ENCODE measurements at places on chromosomes 5 and 9.

GRCh38 chr5:61407706-61408270 is 75.7 kb downstream of the ZSWIM6 start:
- no peak for DNase-seq

DNA sequence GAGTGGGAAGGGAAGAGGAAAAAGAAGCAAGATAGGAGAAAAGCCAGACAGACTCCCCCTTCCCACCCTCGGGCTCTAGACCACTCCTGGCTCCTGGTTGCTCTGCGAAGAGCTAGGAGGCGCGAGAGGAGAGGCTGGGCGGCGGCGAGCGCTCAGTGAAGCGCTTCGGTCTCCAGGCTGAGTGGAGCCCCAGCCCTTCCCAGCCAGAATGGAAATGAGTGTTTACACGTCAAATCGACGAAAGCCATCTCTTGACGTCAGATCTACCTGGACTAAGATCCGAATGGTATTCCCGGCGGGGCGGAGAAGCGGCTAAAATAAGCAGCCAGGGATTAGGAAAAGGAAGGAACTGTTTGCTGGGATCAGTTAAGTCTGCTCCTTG is at the start of gene PCSK1:
Gene PCSK1, minus strand, starts transcription at position 183 of the 382 bp plus-strand sequence. CDS start 206 bp downstream, outside the sequence.
- no peak for DNase-seq

GRCh38 chr5:39542511-39543285 is 117.9 kb upstream of the DAB2 start:
- DNase-seq, result no peak

- DNase-seq, result no peak
These were observed 139.7 kb downstream of the SEC61B start for GRCh38 chr9:99361817-99362216.

DNA sequence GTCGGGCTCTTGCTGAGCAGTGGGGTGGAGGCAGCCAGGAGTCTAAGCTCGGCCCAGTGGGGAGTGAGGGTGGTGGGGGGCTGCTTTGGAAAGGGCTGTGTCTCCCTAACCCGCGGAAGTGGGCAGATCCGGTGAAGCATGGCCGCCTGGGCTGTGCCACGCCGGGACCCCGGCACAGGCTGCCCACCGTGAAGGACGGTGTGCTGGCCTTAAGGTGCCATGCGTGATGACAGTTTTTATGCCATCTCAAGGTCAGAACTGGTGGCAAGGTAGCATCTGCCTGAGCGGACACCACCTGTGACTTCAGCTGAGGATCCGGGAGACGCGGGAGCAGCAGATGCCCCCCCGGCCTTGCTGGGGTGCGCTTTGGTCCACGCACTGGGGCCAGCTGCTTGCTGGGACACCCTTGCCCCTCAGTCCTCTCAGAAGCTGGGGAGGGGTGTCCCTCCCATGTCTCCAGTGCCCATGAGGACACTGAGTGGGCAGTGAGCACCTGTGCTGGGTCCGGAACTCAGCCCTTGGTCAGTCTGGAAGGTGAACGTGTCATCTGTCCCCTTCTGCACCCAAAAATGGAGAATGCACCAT is 53.9 kb downstream of the AHRR start:
- peak; percentile 8 for DNase-seq

DNA sequence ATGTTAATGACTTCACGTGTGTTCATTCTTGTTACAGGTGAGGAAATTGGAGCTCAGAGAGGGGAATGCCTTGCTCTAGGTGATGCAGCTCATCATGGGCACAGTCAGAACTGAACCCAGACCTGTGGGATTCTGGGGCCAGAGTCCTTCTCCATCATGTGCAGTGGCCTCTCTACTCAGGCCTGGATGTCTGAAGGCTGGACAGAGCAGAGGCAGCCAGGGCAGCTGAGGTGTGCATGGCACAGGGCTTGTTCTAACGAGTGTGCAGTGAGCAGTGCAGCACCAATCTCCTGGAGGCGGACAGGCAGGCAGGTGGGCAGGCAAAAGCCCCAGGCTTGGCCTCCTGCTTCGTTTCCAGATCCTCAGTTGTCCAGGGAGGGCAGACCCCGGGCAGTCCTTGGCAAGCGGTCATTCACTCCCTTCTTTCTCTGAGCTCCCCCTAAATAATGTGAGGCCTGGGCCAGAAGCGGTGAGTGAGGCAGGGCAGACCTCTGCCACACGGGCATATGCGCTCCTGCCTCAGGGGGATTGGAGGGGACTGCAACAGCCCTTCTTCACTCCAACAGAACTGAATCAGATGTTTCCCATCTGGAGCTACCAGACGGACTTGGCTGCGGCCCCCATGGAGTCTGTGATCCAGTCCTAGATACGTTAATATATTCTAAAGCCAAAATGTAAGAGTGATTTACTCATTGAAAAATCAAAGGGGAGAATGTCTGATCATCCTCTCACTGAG is 68.7 kb upstream of the FSTL4 start:
- no peak for DNase-seq

DNA sequence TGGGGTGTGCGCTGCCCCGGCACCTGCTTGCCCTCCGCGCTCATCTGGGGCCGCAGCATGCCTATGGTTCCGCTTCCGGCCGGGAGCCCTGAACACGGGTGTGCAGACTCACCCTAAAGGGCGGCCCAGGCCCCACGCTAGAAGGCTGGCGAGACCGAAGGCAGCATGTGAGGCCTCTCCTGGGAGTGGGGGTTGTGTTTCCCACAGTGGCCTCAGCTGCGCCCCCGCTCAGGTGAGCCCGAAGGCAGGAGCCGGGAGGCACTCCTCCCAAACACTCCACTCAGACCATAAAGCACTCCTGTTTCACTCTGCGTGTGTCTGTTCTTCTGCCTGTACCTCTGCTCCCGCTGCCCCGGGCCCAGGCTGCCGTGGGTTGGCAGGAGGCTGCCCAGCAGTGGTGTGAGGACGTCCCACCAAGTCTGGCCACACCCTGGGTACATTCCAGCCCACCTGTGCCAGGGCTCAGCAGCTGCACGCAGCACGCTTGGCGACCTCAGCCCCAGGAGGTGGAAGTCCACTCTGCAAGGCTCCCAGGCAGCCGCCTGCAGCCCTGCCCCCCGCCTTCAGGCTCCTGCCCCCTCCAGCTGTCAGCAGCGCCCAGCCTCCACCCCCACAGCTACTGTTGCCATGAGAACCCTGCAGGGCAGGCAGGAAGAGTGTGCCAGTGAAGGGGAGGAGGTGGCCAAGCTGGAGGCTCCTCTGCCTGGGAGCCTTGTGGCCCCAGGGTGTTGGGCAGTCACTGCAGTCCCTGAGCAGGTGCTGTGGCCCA is 1.2 kb upstream of the AJM1 start:
- DNase-seq, result no peak

DNA sequence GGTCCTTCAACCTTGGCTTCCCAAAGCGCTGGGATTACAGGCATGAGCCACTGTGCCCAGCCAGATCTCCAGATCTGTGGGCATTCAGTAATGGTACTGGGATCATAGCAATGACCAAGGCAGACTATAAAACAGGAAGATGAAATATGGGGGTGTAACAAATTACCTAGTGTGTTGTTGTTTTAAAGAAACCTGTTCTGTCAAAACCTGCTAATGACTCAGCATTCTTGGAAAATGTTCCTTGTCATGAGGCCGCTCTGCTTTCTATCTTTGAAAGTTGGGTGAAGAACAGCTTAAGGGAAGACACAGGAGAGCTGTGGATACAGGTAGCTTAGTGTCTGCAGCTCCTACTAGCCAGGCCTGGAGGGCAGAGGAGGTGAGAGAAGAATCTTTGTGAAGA is 19.4 kb downstream of the TARS1 start:
- DNase-seq, result no peak

DNA sequence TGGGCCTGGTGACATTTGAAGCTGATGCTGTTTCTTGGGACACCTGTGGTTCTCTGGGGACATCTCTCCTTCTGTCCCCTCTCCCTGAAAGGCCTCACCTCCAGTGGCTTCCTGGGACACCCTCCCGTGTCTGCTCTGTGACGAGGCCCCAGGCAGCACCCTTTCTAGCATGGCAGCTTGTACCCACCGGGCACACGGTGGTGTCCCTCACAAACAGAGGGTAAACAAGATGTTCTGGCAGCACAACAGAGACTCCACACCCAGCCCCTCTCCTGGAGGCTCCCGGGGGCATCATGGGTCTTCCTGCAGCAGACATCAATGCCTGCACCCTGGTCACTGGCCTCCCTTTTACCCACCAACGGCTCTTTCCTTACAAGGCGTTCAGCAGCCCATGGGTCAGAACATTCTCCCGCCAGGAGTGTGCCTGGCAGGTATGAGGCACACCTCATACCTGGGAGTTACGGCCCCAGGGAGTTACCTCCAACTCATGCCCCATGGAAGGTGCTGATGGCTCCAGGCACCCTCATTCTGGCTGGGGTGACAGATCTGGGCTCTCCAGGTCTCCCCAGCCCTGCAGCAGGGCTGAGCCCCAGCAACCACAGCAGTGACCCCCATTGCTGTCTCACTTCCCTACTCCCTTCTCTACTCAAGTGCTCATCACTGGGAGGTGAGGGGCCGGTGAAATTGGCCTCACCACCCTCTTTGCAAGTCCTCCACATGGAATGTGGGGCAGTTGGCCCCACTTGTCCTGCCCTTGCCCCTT is 51.1 kb downstream of the BARX1 start:
- no peak for DNase-seq

GRCh38 chr5:142164315-142164714 is 55.7 kb downstream of the NDFIP1 start:
- no peak for DNase-seq

DNA sequence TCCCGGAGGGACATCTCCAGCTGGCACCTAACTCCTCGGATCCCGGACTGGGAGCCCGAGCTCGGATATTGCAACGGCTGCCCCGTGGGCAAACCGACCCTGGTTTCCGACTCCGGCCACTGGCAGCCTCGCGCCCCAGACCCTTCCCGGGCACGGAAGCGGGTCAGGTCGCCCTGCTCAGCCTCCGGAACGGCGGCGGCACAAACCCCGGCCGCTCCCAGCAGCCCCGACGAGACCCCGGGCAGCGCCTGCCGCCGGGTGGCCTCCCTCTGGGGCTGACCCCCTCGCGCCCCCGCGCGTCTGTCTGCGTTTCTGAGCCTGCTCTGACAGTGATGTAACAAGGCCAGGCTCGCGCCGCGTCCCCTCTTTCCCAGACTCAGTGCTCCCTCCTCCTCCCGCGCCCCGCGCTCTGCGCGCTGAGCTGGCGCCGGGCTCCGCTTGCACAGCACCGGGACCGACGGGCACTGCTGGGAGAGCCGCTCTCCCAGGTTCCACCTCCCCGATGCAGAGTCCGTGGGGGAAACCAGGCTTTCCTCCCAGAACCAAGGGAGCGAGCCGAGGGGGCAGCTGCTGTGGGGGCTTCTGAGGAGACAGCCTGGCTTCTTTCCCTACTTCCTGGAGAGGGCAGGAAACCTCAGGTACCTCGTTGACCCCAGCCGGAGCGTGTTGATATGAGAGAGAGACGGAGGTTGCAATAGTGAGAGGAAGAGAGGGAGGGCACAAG is at the start of gene TMEM215:
Gene TMEM215, plus strand, starts transcription at position 373 of the 724 bp plus-strand sequence. CDS start 644 bp downstream, outside the sequence.
- DNase-seq, result peak; percentile 51

GRCh38 chr9:90808398-90808797 is 6.8 kb downstream of the SYK start:
- DNase-seq, result no peak

- DNase-seq, result no peak
These were observed 1.2 kb downstream of the ERCC8 start for GRCh38 chr5:60943624-60944023.

GRCh38 chr9:69333716-69334115 is 8.7 kb downstream of the ENTREP1 start:
- no peak for DNase-seq
